ENCODE measurements at places on chromosomes 7 and 10.

DNA sequence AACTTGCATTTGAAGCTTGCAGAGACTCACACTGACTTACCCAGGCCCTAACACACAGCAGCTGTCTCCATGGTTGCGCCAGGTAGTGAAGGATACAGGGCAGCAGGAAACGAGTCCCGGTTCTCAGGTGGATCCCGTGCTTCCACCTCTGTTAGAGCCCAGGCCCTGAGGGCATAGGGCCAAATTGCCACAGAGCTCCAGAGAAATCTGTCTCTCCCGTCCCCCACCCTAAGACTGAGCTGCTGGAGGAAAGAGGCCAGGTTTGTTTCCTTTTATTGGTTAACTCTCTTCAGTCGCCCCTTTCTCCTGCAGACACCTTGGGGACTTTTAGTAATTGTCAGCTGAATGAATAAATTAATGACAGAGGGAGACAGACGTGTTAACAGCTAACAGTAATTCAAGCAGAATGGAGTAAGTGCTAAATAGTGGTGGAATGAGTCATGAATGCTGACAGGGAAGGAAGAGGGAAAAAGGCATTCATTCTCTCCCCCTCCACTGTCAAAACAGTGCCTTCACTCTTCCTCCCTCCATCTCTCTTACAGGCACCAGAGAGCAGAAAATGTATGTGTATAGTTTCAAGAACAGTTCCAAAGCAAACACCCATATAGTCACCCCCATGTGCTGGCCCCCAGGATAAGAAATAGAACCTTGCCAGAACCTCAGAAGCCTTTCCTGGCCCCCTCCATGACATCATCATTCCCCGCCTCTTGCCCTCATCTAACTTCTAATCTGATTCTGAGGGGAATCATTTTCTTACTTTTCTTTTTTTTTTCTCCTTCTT lies 16.8 kb upstream of the DLG5 start:
- no peak for DNase-seq

DNA sequence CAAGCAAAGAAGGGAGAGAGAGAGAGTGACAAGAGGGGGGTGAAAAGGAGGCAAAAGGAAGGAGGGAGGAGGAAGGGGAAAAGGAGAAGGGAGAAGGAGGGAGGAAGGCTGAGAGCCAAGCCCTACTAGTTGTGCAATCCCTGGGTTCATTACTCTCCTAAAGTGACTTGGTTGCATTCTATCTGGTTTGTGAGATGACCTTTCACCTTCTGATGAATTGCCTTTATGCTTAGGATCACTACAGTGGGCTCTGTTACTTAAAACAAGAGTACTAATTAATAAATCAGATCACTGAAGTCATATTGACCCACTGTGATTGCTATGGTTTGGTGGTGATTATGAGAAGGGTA lies 144.9 kb downstream of the KIF20B start:
- DNase-seq: no peak

DNA sequence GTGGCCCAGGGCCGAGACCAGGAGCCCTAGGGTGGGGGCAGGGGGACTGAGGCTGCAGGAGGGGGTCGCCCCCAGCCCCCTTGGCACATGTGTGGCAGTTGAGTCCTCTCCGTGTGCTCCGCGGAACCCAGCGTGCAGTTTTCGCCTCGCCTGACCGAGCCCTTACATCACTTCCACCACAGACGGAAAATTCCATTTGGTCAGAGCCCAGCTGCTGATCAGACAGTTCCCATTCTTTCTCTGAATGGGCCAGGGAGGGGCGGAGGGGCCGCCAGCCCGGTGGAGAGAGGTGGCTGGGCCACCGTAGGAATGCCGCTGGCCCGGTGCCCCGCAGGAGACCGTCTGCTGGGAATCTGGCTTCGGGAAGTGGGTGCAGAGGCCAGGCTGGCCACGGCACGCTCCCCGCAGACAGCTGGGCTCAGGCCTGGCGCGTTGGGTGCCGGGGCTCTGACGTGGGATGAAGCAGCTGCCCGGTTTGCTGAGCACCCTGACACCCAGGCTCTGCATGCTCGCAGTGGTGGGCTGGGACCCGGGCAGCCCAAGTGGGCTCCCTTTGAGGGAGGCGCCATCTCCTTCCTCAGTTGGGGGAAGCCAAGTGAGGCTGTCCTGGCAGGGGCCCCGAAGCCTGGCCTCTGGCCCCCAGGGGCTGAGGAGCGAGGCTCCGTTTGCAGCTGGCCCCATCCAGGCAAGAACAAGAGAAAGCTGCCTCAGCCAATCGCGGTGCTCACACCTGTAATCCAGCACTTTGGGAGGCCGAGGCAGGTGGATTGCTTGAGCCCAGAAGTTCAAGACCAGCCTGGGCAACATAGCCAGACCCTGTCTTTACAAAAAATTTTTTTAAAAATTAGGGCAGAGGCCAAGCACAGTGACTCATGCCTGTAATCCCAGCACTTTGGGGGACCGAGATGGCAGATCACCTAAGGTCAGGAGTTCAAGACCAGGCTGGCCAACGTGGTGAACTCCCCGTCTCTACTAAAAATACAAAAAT lies 9.9 kb downstream of the TTYH3 start:
- no peak for DNase-seq

DNA sequence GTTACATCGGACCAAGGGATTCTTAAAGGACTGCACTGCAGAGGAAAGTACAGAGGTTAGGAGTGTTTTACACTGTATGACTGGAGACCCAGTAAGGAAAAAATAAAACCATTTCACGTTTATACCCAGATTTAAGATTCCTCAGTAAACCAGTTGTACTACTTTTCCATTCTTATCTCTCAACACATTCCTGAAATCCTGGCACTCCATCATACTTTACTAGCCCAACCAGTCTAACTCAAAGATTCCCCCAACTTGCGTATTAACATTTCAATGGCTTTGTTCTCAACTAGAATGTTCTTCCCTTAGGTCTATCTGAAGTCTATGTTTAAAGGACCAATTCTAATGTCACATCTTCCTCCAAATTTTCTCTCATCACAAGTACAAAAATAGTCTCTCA lies 8.0 kb downstream of the CCDC186 start:
- DNase-seq: no peak

- no peak for DNase-seq
Observed at GRCh38 chr10:129800796-129801340, 163.2 kb downstream of the EBF3 start.

- peak; percentile 59 for DNase-seq
Observed at GRCh38 chr10:31083765-31084184, 52.1 kb upstream of the ZNF438 start.

DNA sequence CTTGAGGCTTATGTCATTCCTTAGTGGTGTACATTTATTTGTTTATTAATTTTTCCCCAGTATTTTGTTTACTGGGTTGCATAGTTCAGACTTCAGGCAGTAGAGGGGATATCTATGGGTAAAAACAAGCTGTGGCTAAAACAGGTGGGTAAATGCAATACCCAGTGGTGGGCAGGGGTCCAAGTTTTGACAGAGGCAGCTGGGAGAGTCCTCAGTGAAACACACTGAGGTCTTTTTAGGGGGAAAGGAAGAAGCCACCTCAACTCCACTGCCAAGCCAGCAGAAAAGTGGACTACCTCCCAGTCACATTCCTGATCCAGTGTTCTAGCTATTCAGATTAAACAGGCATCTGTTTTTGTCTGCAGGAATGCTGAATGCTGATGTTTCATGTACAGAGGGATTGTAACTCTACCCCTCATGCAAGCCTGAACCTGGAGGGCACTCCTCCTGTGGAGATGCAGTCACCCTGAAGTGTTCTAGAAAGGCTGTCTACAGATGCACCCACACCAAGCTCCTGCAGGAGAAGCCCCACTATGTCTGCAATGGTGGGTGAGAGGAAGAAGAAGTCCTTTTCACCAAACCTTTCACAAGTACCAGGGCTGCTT lies 757.8 kb downstream of the INHBA start:
- DNase-seq: no peak

DNA sequence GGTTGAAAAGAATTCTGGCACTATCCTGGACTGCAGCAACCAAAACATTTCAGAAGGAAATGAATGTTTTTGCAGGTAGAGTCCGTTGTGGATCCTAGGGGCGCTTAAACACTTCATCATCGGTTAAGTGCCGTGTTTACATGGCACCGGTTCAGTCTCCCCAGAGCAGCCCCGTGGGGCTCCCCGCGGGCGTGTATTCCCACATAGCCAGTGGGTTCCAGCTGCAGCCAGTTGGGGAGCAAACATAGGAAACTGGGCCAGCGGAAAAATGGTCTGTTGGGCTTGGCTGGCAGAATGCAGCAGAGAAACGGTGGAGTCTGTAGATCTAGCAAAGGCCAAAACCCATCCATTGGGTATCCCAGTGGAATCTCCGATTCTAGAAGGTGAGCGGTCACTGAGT lies 113.0 kb upstream of the SH2B2 start:
- no peak for DNase-seq

GRCh38 chr7:71746006-71746405 lies 614.1 kb downstream of the GALNT17 start:
- DNase-seq: no peak

GRCh38 chr10:97886286-97886685 lies 36.6 kb downstream of the GOLGA7B start:
- DNase-seq: no peak

DNA sequence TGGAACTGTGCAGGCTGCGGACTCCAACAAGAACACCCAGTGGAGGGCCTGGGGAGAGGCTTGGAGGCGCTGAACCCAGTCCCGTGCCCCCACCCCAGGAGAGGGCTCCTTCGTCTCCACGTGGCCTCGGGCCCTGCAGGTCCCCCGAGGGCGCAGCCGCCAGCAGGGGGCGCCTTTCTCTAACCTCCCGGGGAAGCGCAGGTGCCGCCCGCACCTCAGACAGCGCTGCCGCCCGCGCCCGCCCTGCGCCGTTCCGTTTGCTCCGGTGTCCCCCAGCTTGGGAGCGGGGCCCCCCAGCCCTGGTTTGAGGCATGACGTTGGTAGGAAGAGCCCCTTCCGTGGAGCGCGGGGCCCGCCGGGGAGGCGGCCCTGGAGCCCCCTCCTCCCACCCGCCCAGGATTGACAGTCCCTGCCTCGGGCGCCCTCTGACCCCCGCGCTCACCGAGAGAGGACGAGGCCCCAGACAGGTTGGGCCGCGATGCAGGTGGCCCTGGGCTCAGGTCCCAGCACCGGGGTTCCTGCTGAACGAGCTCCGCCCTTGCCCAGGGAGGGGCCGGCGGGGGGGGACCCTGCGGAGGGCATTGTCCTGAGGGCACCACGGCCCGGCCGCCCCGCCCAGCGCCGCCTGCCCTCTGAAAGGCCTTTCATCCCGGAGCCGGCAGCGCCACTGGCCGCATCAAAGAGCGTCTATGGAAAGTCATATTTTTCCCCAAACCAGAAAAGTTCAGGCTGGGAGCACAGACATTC lies 42.8 kb downstream of the FOXL3 start:
- DNase-seq: peak; percentile 91

DNA sequence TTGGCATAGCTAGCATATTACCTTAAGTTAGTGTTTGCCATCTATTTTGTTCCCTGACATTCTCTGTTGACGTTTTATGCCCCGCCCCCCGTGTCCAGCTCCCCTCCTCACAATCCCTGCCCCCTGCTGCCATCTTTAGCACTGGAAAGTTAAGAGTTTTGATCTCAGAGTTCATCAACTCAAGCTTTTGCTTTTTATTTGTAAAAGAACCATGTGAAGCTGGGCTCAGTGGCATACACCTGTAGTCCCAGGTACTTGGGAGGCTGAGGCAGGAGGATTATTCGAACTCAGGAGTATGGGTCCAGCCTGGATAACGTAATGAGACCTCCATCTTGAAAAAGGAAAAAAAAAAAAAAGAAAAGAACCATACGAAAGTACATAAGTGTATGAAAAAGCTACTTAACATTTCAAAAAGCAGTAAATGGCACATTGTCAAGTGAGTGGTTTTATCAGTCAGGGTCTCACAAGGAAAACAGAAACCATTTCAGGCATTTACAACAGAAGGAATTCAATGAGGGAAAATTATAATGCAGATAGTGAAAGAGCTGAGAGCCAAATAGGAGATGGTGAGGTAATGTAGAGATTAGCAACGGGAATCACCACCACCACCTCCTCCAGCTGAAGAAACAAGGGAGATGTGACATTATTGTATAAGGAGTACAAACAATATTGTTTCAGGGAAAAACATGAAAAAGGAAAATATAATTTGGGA lies 64.9 kb downstream of the MCU start:
- no peak for DNase-seq

DNA sequence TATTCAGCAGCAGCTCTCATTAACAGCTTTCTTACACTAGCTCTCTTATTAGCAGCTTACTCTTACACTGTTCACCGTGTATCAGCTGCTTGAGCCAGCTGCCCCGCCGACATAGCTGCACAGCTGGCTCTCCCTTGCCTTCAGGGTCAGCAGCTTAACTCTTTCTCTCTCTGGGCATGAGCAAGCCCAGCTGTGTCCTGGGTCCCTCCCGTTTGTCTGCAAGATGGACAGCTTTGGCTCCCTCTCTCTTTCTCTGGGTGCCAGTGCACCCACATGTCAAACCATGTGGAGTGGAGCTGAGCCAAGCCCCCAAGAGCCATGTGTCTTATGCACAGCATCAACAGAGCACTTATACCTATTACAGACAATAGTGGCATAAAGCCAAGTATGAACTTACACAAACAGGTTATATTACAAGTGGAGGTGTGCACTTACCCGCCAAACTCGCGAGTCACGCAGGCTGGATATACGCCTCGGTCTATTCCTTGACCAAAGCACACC lies 35.7 kb upstream of the MTPAP start:
- no peak for DNase-seq

DNA sequence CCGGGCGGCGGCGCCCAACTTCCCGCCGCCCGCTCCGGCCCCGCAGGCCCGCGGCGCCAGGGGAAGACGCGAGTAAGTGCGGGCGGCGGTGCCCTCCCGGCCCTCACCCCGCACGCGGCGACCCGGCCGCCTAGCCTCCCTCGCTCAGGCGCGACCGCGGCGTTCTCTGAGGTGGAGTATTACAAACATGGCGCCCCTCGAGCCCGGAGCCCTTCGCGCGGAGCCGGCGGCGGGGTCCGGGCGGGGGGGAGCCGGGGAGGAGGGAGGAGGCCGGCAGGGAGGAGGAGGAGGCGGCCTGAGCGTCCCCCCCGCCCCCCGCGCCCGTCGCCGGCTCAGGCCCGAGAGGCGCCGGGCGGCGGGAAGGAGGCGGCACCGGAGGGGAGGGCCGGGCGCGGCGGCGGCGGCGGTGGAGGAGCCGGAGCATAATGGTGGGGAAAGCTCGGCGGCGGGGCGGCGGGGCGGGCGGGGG lies at the start of gene ZMYND11:
TSS of gene ZMYND11 (plus strand) at position 324 of the 469 bp plus-strand sequence. CDS start 44,558 bp downstream, outside the sequence.
- peak; percentile 20 for DNase-seq

- no peak for DNase-seq
Observed at GRCh38 chr10:63391812-63392211, 74.0 kb downstream of the JMJD1C start.

- no peak for DNase-seq
Observed at GRCh38 chr10:75356484-75356883, 45.1 kb downstream of the ZNF503 start.

GRCh38 chr10:101310529-101311184 lies 43.3 kb upstream of the BTRC start:
- no peak for DNase-seq

GRCh38 chr10:70678250-70678635 lies 5.9 kb downstream of the ADAMTS14 start:
- no peak for DNase-seq
